Endodermal cell (in vitro differentiated cells): ENCODE measurements at places on chromosomes 12 and 14. TPM values are rescaled to one million over a fixed set of nuclear protein-coding genes. Genes with fewer than 3 reads are reported as not detected.

Gene IL26
- not detected in 2 replicates for total RNA-seq

Gene SMIM41
- not detected in 2 replicates for total RNA-seq

Gene APOF
- not detected in 3 replicates for total RNA-seq

Gene BHLHE41
- 0.11 to 38.4 TPM (median 0.46 TPM) in 3 replicates for total RNA-seq

Gene SERPINA3
- not detected in 2 replicates for total RNA-seq

Gene PYGL
- 41.0 to 58.0 TPM (median 41.5 TPM) in 3 replicates for total RNA-seq

Gene PELI2
- 8.1 and 9.1 TPM in 2 replicates for total RNA-seq

Gene POTEM
- not detected in 3 replicates for total RNA-seq
